ENCODE measurements at places on chromosomes 6 and 20. TPM values are rescaled to one million over a fixed set of nuclear protein-coding genes. Genes with fewer than 3 reads are reported as not detected.

Gene RAB44
- total RNA-seq, result 0.03 TPM

Gene LHFPL5
- total RNA-seq, result not detected

Gene BMP6
- total RNA-seq, result 0.37 TPM

Gene PLCB1
- total RNA-seq, result 24.7 TPM

Gene RAMACL
- 0.56 TPM for total RNA-seq

Gene FUT9
- total RNA-seq, result 6.3 TPM

Gene EDN3
- total RNA-seq, result 0.28 TPM

Gene MAN1A1
- total RNA-seq, result 4.0 TPM

Gene TMEM170B
- 19.7 TPM for total RNA-seq

Gene RFX6
- not detected for total RNA-seq

Gene SFTA2
- total RNA-seq, result not detected

Gene CTAGE9
- total RNA-seq, result not detected

Gene PLN
- total RNA-seq, result not detected

Gene CMTR1
- total RNA-seq, result 44.9 TPM

Gene TREM1
- total RNA-seq, result not detected

Gene HNF4A
- total RNA-seq, result 1.6 TPM

Gene MACROD2
- total RNA-seq, result 11.9 TPM

Gene SMOC2
- 0.75 TPM for total RNA-seq

Gene SERINC3
- total RNA-seq, result 32.9 TPM

Gene PDE7B
- total RNA-seq, result 0.12 TPM

Gene HAO1
- not detected for total RNA-seq

Gene VGLL2
- not detected for total RNA-seq

Gene GSTA3
- total RNA-seq, result not detected

Gene ERVFRD-1
- not detected for total RNA-seq

Gene TRIM31
- not detected for total RNA-seq

Gene FLRT3
- total RNA-seq, result 24.0 TPM

Gene PAK5
- 1.6 TPM for total RNA-seq

Gene SIGLEC1
- total RNA-seq, result not detected
